Fibroblast of skin of abdomen (primary cell): ENCODE measurements at places on chromosomes 16 and 17.

GRCh38 chr17:29054835-29055234, 11.9 kb downstream of the PIPOX start:
- no peak for DNase-seq

GRCh38 chr16:12081048-12081404, 104.5 kb downstream of the SNX29 start:
- DNase-seq = no peak

GRCh38 chr16:23245268-23245667, 56.8 kb upstream of the SCNN1B start:
- no peak for DNase-seq

DNA sequence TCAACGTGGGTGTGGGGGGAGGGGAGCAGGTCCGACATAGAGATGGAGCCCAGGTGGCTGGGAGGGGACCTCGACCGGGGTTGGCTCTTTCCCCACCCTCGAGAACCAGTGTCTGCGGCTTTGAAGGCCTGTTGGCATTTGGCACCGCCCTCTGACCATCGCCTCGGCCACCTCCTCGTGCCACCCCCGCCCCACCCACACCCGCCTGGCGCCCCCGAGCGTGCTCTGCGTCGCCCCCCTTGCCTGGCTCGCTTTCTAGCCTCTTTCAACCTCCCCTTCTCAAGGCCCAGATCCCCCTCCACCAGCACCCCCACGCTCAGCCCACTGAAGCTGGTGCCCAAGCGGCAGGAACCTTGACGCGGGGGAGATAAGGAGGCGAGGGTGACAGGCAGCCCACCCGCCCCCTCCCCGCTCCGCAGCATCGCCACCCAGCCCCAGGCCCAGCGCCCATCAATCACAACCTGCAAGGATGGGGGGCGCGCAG, 619 bp downstream of the CACNB1 start:
- no peak for DNase-seq

DNA sequence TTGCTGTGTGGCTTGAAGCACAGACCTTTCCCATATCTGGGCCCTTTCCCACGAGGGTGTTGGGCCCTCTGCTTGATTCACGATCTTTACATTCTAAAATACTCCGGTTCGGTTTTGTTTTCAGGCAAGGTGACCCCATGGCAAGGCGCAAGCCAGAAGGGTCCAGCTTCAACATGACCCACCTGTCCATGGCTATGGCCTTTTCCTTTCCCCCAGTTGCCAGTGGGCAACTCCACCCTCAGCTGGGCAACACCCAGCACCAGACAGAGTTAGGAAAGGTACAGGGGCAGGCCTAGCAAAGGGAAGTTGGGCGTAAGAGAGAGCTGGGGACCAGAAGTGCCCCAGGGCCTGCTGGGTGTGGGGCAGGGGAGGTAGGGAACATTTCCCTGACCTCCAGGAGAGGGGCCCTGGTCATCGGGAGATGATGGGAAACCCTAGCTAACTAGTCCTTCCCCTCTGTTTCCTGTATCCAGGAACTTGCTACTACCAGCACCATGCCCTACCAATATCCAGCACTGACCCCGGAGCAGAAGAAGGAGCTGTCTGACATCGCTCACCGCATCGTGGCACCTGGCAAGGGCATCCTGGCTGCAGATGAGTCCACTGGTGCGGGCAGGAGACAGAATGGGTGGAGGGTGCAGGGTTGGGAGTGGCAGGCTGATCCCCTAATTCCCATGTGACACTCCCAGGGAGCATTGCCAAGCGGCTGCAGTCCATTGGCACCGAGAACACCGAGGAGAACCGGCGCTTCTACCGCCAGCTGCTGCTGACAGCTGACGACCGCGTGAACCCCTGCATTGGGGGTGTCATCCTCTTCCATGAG, 1.4 kb downstream of the ALDOA start:
- no peak for DNase-seq

GRCh38 chr17:59300941-59301340, 30.5 kb upstream of the YPEL2 start:
- no peak for DNase-seq
